ENCODE measurements at places on chromosomes 1 and 21.

- DNase-seq, result peak; percentile 75
These were observed 28.3 kb upstream of the A3GALT2 start for GRCh38 chr1:33349081-33349759.

GRCh38 chr21:35096959-35097358, 47.9 kb upstream of the RUNX1 start:
- no peak for DNase-seq

DNA sequence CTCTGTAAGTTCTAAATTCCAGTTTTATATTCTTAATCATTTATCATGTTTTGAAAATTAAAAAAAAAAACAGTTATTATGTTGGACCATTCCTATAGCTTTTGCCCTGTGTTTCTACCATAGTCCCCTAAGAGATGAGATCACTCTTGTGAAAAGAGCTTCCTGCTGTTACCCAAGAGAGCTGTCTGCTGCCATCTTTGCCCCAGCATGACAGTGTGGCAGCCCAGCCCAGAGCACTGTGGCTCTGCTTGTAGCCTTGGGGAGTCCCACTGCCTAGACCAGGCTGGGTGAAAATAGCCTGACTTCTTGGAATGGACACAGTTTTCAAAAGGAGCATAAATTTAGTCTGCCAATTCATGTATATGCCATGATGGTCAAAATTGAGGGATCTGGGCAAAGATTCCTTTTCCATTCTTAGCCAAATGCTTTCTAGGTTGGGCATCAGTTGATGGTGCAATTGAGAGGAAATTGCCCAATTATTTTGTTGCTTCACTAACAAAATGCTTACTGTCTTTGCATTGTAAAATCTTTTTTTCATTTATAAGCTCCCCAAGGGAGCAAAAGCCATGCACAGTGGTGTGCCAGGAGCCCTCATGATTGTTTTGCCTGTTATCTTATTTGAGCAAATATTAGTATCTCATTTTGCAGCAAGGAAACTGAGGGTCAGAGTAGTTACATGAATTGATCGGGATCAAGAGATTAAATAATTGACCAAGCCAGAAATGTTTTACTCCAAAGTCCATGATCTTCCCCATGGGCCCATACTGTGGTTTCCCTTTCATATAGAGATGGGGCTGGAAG, 72.8 kb downstream of the ETS2 start:
- DNase-seq, result no peak

DNA sequence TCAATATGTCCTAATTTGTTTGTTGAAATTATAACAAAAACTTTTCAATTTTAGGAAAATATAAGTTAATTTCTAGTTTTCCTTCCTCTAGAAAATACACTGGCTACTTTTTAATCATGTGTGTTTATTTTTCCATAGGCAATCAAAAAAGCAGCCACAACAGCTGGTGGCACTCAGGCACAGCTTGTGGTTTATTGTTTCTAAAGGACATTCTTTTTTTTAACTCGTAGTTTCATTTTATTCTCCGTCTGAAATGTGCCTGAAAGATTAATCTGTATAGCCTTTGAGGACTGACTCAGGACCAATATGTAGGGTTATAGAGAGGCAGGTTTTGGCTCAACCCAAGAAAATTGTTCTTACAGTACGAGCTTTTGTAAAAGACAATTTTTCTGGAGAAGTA, 20.7 kb upstream of the STX12 start:
- no peak for DNase-seq

DNA sequence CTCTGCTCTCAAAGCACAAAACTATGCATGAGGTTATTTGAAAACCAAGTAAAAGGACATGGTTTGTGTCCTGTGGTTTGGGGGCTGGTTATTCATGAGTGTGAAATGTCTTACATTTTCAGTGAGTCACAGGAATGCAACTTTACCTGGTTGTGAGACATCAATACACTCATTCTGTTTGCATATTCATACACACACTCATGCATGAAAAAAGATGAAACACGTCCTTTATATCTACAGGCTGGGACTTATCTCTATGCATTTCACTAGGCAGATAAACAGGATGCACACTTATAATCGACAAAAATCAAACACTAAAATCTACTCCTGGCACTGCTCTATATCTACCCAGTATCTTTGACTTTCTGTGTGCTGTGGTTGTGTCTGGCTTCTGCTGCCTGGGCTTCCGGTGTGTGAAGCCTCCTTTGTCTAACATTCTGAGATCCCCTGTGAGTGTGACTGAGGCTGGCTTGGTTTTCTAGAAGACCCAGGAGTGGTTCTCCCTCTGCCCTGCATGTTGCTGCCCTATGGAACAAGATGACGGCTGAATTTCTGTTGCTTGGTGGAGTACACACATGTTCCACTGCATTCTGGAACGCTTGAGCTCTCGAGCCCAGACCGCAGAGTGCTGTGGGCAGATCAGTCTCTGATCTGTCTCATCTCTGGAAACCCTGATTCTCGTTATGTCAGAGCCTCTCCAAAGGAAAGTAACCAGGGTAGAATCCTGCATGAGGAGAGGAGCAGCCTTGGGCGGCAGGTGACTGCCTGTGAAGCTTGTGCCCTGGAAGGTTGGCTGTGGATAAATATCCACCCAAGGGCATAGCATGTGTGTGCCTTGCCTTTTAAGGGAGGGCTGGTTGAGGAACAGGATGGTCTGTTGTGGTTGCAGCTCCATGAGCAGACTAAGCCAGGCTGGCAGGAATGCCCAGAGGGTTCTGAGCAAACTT, 19.7 kb upstream of the FASLG start:
- peak; percentile 38 for DNase-seq

DNA sequence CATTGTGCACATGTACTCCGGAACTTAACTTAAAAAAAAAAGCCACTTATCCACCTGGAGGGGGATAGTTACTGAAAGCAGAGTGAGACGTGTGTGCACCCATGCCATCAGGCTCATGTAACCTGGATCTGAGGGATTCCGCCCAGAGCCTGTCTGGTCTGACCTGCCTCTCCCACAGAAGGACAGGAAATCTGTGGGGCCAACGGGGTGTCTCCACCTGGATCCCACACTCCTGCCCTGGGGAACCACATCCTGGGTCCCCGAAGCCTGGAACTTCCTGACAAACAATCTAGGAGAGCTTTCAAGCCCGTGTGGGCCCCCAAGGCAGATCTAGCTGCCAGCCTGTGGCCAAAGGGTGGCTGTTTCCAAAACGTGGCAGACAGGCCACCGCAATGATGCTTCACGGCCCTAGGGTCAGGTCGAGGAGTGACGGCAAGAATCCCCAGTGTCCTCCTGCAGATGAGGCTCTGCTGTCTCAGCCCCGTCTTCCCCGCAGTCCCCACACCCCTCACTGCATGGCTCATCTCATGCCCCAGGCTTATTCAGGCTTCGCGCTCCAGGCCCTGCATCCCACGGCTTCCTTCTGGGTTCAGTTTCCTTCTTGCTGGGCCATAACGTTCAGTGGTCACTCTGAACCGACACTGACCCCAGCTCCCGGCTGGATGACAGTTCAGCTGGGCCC, 21.0 kb upstream of the PCBP3 start:
- DNase-seq, result no peak

DNA sequence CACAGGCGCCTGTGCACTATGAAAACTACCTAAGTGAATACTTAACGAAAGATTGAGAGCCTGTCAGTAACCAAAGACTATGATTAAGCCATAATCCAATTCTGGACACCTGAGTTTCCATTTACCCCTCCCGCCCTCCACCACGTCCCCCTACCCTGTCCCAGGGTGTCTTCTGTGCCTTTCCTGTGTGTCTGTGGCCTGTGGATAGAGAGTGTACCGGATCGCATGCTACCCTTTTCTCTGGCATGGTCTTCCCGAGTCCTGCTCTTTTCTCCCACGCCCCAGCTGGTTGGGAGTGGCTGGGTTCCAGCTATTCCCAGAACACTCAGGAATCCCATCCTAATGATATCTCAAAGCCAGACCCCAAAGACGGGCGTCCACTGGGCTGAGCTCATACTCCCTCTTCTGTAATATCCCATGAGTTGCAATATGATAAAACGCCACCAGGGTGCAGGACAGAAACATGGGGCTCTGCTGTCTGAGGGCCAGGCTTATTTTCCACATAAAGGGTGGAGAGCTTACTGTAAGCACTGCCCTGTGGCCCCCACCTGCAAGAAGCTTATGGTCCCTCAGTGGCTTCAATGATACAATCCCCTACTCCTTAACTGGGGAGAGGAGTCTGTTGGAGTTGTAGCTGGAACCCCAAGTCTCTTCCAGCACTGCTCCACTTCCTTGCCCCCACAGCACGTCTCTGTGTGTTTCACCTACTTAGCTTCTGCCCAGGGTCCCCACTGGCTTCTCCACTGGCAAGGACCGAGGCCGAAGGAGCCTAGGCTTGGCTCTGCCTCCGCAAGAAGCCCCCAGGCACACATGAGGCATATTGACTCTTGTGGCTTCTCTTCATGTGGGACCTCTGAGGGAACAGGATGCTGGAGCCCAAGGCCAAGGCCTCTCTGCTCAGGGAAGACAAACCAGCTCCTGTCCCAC, 17.6 kb upstream of the ALX3 start:
- DNase-seq, result peak; percentile 82

Measured in DMS53 (cell line).